K562 (cell line): ENCODE measurements at places on chromosomes 3 and 15.

DNA sequence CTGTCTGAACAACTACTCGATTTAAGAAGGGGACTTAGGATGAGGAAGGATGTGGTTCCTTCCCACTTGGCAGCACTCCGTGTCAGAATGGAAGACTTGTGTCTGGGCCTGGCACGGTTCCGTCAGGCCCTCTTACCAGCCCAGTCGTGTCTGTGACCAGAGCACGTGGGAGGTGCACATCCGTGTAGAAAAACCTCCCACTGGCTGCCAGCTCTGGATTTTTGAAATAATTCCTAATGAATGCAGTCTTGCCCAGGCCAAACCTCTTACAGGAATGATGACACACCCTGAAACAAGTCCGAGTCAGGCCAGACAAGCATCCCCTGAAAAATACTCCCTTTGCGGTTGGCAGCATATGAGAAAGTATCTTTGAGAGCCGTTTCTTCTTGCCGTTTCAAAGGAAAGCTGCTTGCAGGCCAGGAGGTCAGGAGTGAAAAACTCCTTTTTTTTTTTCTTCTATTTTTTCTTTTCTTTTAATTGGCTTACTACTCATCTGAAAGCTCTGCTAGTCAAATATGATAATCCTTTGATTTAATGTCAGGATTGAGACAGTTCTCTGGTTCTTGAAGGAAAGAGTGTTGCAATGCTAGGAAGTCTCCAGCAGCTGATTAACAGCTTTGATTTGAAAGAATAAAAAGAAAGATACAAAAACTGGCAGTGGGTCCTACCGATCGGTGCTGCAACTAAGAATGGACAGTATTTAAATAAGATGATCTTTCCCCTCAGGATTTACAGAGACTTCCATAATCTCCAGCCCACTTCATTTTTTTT, 19.8 kb downstream of the IL1RAP start:
- DNase-seq = no peak

- DNase-seq = peak; percentile 47
Measured at GRCh38 chr15:69380100-69380725, 33.9 kb upstream of the KIF23 start.

GRCh38 chr3:158631981-158632380, 12.3 kb upstream of the GFM1 start:
- no peak for DNase-seq

- no peak for DNase-seq
Measured at GRCh38 chr3:31193429-31193828, 299.0 kb upstream of the GADL1 start.

DNA sequence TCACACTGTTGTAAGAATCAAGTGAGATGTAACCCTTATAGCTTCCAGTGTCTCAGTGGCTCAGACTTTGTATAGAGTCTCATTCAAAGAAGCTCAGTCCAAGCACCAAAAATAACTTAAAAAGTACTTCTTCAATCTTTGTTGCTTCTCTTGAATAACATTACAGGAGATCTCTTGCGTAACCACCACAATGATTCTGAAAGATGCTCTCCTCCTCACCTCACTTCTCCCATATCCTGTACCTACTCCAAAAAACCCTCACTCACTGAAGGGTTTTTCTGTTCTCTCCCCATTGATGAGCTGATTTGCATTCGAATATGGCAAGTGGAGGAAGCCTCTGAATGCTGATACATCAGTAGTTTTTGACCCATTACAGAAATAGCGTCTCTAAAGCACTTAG, 39.4 kb upstream of the MRPS22 start:
- no peak for DNase-seq

- peak; percentile 11 for DNase-seq
Measured at GRCh38 chr3:81723732-81724313, 37.6 kb downstream of the GBE1 start.

GRCh38 chr3:190360228-190360627, 27.7 kb upstream of the CLDN16 start:
- DNase-seq = no peak
